ENCODE measurements at places on chromosomes 1 and 21.

- DNase-seq, result no peak
These were observed 158.8 kb downstream of the C1orf21 start for GRCh38 chr1:184545601-184546000.

DNA sequence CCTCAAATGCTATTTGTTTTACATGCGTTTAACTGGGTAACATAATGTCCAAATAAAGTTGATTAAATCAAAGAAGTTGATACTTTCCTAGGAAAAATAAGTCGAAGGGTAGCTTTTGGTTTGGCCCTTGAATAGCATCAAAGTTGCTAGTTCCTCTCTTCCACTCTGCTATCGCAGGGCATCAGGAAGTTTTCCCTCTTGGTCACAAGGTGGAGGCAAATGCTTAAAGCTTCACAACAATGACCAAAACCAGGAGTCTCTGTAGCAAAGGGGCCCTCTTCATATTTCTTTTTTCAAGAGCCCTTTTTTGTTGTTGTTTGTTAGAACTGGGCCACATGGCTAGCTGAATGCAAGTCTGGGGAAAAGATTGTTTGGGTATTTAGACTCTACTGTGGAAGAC is 668.4 kb downstream of the KCNT2 start:
- peak; percentile 3 for DNase-seq

GRCh38 chr1:24743404-24744211 is 1.6 kb upstream of the CLIC4 start:
- no peak for DNase-seq

- no peak for DNase-seq
These were observed 142.2 kb downstream of the LHX8 start for GRCh38 chr1:75276385-75276784.

DNA sequence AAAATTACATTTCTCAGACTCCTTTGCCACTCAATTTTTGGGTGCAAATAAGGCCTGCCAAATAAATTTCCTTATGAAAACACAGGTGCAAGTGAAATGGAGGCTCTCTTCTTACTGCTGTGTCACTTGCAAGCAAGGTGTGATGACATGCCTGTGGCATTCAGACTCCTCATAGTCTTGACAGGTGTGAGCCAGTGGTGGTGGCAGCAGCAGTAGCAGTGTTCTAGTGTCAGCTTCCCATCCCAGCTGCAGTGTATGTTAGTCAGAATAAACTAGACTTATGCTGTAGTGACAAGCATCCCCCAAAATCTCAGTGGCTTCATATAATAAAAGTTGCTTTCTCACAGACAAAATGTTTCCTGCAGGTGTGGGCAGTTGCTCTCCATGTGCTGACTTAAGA is 3.8 kb upstream of the EEIG2 start:
- no peak for DNase-seq

GRCh38 chr1:1200876-1201810 is 5.2 kb downstream of the TNFRSF18 start:
- no peak for DNase-seq

GRCh38 chr1:219542828-219543518 is 69.9 kb downstream of the ZC3H11B start:
- DNase-seq, result no peak

GRCh38 chr1:59368008-59368670 is 71.2 kb downstream of the FGGY start:
- DNase-seq, result peak; percentile 48

DNA sequence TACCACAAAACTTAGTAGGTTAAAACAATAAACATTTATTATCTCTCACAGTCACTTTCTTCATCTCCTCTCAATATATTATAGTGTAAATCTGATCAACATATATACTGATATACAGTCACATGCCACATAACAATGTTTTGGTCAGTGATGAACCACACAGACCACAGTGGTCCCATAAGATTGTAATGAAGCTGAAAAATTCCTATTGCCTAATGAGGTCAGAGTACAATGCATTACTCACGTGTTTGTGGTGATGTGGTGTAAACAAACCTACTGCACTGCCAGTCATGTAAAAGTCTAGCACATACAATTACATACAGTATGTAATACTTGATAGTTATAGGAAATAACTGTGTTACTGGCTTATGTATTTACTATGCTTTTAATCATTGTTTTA is 30.1 kb downstream of the OLFML3 start:
- peak; percentile 81 for DNase-seq

DNA sequence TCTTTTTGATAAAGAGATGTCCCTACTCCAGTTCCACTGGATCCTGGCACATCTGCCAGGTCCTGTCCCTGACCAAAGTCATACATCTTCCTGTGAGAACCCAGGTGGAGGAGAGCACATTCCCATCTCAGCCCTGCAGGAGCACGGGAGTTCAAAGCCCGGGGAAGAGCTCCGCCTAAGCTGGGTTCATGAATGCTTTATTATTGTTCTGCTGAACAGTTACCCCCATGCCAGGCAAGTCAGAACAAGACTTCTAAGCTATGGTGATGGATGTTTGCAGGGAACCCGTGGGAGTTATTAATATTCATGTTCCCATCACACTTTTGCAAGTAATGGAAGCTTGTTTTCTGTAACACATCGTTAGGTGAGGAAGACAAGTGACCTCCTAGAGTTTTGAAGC is 62.9 kb downstream of the SEC16B start:
- DNase-seq, result no peak

DNA sequence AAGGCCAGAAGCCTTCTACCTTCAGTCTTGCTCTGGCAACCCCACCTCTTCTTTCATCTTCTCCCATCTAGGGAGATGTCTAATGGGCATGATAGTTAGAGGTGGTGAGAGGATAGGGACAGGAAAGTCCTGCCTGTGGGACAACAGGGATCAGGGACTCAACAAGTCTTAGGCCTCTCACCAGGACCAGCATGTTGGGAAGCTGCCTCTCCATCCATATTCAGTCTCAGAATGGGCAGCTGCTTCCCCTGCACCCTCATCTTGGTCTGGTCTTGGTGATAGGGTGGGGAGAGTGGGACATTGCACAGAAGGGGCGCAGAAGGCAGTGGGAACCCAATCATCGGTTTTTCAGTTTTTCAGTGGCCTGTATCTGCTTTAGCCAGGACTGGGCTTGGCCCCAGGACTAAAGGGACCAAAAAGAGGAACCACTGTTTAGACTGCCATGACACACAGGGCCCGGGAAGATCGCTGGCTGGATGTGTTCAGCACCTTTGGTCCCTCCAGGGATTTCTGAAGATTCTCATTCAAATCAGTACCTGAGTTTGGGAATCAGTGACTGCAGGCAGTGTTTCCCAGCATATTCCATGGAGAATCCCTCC is 12.7 kb downstream of the RHEX start:
- no peak for DNase-seq

GRCh38 chr1:232142403-232143314 is 487.3 kb downstream of the SIPA1L2 start:
- peak; percentile 98 for DNase-seq

GRCh38 chr1:65958561-65959350 is 166.1 kb downstream of the PDE4B start:
- peak; percentile 53 for DNase-seq

- DNase-seq, result no peak
These were observed 114.6 kb upstream of the VAV3 start for GRCh38 chr1:108079440-108080025.

GRCh38 chr1:241229216-241229615 is 127.8 kb downstream of the RGS7 start:
- DNase-seq, result no peak

GRCh38 chr1:208318150-208318734 is 74.1 kb upstream of the PLXNA2 start:
- no peak for DNase-seq

DNA sequence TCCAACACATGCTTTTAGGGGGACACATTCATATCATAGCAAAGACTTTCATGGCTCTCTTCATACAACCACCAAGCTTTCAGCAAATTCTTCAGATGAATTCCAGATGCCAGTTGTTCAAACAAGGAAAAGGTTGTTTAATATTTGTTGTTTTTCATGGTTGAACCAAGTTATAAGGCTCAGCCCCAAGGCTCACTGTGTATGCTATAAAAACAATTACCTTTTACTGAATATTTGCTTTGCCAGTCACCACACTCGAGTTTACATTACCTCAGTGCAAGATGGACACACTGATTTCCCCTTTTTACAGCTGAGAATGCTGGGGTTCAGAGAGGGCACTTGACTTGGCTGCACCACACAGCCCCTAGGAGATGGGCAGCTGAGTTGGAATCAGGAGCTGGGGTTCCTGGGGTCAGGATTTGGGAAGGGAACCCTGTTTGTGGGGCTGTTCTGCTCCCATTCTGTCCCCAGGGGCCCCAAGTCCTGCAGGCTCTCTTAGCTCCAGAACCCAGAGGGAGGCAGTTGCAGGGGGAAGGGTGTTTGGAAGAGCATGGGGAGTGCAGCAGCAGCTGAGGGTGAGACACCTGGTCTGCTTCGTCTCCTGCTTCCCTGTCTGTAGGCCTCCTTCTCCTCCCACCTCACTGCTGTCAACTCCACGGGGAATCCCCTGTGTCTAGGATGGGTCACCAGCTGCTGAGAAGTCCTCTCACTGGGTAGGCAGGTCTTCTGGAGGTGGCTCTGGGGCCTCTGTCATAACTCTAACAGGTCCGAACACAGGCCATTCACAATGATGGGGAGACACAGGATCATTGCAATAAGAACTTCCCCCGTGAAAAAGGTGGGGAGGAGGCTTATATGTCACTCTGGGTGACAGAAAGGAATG is 12.8 kb upstream of the TMPRSS2 start:
- DNase-seq, result no peak

GRCh38 chr1:117535821-117536220 is 70.0 kb upstream of the TENT5C start:
- no peak for DNase-seq

GRCh38 chr1:58896246-58897183 is 112.7 kb upstream of the JUN start:
- DNase-seq, result peak; percentile 89

GRCh38 chr1:68384872-68385411 is 64.8 kb downstream of the RPE65 start:
- DNase-seq, result peak; percentile 88

GRCh38 chr1:43954036-43954435 is 7.3 kb downstream of the IPO13 start:
- no peak for DNase-seq

- peak; percentile 50 for DNase-seq
These were observed 8.8 kb upstream of the FGR start for GRCh38 chr1:27643600-27644368.

GRCh38 chr1:114078116-114078515 is 75.6 kb downstream of the SYT6 start:
- no peak for DNase-seq

DNA sequence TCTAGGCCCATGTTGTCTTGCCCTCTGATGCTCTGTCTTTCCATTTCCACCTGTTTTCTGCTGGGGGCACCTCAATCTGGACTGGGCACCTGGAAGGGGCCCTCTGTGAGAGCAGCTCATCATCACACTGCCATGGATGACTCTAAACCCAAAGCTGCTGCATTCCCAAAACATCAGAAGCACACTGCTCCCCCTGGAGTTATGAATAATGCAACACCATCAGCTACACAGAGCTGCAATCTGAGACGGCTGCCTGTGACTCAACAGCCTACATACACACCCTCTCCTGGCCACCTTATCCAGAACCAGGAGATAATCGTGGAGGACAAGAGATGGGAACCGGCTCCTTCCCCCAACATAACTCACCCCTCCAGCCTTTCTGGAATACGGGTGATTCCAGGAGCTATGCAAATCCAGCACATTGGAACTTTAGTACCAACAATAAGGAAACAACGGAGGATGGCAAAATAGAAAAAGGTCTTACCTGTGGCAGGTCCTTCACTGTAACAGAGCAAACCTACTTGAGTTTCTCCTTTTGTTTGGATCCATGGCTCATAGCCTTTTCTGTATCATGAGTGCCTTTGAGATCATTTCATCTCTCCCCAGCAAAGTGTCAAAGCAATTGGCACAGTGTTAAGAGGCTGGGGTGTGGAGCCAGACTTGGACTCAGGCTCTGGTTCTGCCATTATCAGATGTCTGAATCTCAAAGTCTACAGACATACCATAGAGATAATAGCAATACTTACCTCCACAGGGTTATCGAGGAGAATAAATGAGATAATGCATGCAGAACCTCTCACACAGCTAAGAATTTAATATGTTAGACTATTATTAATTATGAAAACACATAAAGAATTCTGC is 29.3 kb downstream of the AK2 start:
- peak; percentile 89 for DNase-seq

Data from LHCN-M2 (cell line).